ENCODE measurements at places on chromosomes 2 and 18.

DNA sequence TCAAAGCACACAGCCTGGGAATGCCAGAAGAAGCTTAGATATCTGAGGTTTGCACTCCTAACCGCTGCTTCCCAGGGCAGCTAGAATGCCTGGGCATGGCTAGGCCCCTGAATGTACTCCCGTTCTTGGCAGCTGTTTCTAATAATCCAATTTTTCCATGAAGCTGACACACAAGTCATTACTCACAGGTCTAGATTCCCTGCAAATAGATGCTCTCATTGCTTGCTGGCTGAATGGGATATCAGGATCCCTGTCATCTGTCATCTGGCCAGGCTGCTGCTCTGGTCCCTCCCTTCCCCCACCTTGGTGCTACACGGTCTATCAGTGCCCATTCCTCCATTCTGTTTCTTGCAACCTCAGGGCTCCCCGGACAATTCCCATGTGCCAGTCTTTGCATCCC, 40.7 kb upstream of the TEX51 start:
- DNase-seq = no peak

DNA sequence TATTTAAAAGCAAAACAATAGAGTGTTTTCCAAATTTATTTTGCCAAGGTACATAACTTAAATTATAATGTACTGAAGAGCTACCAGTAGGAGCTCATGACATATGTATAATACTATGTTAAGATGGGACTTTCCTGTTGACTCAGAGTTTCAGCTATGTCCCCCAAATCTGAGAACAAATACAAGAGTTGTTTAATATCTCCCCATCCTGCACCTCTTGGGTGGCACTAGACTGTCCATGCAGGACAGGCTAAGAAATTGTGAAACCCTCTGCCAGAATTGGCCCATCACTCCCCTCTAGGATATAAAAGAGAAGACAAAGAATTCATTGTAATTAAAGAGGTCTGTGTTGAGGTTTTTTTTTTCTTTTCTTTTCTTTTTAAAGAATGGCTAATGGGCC, 21.7 kb upstream of the CTAGE1 start:
- DNase-seq = no peak

DNA sequence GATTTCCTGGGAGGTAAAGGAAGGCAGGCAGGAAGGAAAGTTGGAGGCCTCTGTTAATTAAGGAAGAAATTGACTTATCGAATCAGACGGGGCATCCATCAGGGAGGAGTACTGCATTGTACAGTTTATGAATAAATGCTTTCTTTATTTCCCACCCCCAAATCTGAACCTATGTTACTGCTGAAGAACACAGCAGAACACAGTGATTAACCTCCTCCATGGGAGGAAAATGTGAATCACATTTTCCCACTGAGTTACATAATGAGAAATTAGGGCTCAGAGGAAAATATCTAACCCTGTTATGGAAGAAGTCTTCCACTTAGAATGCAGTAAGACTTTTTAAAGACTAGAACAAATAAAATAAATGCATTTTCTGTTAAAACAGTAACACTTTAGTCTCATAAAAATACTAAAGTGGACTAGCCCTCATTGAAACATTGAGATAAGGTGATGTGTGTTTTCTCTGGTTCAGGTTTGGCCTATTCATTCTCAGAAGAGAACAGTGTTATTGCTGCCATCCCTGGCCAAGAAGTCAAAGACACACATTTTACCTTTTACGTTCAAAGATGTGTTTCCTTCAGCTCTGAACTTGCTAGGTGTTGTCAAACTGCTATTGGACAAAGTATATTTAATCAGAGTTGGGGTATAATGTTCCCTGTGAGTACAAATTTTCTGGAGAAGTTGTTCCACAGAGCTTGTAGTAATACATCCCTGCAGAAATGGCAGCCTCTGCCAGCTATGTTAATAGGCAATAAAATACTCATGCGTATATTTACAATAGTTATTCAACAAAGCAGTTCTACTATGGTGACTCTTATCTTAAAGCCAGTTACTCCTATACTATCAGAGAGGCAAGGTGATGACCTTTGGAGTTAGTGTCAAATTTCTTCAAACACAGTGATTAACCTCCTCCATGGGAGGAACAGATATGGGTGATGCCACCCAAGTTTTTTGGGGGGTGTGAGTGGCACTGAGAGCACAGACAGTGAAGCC, 11.1 kb downstream of the DNAH6 start:
- DNase-seq = no peak

DNA sequence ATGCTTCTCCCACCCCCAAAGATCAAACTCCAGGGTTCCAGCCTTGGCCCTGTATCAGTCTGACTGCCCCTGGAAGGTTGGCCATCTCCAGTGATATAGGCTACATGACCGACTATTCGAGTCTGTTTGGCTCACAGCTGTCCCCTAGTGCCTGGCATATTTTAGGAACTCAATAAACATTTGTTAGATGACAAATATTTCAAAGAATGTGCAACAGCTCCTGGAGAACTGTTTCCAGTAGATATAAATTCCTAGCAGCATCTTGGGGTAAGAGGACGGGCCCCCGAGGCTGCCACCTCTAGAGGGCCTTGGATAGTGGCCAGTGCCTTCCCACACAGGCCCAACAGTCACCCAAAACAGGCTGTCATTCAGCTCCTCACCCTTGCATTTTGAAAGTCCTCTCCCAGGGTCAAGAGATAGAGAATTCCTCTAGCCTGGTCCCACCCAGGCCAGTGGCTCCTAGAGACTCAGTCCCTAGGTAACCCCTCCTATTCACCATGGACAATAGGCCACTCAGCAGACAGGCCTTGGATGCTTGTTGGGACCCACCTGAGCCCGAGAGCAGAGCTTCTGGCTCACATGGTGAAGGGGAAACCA, 45.1 kb upstream of the ATP6V1B1 start:
- DNase-seq = no peak

DNA sequence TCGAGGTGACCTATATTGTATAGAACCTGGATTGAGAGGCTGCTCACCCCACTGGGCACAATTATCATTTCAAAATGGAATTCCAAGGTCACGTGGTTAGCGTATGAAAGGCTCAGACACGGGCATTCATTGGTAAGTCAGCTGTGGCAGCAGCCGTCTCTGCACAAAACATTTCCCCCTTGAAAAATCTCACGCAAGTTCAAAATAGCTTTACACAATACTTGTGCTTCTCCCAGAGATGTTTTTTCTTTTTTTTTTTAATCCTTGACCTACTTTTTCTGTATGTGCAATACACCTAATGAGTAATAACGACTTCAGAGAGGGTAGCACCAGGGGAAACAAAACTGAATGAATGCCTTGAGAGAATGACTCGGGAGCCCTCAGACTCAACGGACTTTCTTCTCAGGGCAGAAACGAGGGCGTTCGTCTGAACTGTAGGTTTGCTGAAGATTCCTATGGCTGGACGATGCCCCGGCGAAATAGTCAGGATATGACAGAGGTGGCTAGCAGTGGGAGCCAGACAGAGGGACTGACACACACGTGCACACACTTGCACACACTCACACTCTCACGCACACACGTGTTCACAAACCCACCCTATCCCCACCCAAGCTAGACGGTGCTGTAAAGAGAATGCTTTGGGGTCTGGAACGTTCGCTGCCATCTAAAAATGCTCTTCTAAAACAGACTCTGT, 77.8 kb downstream of the PDCL3 start:
- DNase-seq = no peak

DNA sequence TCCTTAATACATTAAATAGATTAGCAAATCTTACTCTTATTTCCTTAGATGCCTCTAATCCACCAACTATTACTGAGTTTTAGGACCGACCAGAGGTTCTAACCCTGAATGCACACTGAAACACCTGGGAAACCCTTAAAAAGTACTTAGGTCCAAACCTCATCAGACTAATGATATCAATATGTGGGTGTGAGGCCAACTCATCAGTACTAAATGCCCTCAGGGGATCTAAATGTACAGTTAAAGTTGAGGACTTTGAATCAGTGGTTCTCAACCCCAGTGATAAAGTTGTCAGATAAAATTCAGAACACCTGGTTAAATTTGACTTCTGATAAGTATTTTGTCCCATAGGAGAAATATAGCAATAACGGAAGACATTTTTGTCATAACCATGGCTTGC, 20.9 kb downstream of the MMADHC start:
- DNase-seq = no peak

DNA sequence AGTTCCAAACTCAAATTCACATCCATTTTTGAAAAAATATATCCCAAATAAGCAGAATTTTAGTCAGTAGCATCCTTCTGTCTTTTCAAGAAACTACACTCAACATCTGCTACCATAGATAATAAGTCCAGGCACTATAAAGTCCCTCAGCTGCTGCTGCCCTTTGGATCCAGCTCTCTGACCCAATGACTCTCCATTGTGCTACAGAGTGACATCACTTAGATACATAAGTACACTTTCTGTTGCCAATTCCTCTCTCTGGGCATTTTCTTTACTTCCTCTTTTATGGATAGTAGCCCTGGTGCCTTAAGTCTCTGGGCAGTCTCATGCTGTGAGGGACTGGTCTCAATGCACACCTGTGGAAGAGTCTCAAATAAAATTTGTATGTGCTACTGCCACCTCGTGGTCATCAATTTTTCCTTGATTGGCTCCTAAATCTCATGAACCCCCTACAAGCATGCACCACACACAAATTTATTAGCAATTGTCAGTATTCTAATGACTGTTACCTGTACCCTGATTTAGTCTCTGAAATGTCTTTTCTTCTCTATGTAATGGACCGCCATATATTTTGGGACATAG, 219.2 kb downstream of the LRP1B start:
- peak; percentile 5 for DNase-seq

All from astrocyte of the cerebellum (primary cell).